ENCODE measurements at places on chromosomes 2 and 18.

- no peak for DNase-seq
These were observed 47.6 kb upstream of the ZFP36L2 start for GRCh38 chr2:43274055-43274454.

- peak; percentile 7 for DNase-seq
These were observed 111.4 kb downstream of the THNSL2 start for GRCh38 chr2:88281302-88282217.

DNA sequence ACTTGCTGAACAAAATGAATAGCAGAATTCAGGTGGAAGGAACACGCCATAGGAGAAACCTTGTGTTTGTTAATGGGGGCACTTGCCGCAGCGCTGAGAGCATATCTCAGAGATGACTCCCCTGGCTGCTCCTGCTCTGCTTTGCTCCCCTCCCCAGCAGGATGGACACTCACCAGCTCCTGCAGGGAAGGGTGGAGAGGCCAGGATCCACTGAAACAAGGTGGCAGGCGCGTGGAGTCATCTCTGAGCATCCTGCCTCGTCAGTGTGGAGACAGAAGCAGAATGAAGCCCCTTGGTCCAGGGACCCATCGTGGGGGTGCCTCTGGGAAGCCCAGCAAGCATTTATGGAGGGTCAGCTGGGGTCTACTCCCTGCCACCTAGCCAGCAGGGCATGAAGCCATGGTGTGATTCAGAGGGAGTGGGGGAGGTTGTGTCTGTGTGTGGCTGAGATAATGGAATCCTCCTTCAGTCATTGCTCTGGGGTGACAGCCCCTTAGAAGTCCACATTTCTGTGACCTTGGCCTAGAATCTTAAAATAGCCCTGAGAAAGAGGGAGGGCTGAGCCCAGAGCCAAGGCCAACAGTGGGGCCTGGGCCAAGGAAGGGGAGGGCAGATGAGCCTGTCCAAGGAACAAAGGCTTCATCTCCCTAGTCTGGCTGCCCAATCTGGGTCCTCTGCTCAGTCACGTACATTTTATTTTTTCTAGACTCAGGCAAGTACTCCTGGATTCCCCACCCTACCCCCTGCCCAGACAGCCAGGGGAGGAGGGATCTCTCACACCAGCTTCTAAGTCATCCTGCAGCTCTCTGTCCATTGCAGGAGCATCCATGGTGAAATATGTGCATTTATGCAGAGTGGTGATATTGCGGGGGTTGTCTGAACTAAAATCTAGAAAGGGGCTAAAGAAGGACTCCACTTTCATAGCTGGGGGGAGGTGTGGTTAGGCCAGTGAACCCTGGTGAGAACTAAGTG is 215.4 kb downstream of the ZBTB7C start:
- DNase-seq = no peak

GRCh38 chr2:168784993-168785392 is 17.4 kb upstream of the NOSTRIN start:
- no peak for DNase-seq

DNA sequence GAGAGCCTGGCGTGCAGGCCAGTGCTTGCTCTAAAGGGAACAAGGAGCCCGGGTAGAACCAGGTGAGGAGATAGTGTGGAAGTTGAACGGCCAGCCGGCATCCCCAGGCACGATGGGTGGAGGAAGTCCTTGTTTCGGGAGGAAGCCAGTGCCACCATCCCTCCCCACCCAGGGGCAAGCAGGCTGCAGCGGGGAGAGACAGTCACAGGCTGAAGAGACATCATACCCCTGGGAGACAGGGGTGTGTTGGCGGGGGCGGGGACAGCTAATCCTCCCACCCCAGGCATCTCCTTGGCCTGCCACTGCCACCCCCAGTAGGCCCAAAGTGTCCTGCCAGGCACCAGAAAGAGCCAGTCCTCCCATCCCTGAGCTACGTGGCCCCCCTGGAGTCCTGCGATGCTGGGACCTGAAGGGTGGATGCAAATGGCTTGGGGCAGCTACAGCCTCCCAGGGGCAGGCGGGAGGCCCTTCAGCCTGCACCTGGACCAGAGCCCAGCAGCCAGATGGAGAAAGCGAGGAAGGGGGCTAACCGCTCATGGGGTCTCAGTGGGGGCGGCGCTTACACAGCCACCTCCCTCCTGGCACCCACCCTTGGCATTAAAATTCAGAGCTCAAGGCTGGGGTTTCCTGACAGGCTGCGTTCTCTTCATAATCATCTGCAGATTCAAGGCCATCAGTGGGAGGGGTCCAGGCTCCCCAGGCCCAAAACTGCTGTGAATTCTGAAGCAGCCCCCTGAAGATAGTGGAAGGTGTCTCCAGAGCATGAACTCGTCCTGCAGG is 14.8 kb upstream of the GPR55 start:
- DNase-seq = no peak

GRCh38 chr18:57073501-57074187 is 73.2 kb upstream of the BOD1L2 start:
- no peak for DNase-seq

- DNase-seq = no peak
These were observed 318.1 kb downstream of the ZNF521 start for GRCh38 chr18:25033747-25034471.

- no peak for DNase-seq
These were observed 74.4 kb upstream of the CYP20A1 start for GRCh38 chr2:203164311-203164935.

DNA sequence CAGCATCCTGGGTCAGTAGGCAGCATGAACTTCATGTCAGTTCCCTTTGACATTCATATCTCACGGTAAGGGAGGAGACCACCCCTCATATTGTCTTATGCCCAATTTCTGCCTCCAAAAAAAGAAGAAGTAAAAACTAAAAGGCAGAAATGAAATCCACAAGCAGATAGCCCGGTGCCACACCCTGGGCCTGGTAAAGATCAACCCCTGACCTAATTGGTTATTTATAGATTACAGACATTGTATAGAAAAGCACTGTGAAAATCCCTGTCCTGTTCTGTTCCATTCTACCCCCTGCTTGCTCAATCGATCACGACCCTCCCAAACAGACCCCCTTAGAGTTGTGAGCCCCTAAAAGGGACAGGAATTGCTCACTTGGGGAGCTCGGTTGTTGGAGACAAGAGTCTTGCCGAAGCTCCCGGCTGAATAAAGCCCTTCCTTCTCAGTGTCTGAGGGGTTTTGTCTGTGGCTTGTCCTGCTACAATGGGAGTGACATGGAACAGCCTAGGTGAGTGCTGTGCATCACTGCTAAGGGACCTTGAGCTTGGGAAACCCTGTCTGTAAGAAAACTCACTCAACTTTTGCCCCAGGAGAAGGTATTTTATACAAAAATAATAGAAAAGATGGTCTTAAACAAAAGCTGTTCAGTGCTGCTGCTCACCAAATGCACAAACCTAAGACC is 11.1 kb downstream of the NDUFV2 start:
- DNase-seq = no peak

DNA sequence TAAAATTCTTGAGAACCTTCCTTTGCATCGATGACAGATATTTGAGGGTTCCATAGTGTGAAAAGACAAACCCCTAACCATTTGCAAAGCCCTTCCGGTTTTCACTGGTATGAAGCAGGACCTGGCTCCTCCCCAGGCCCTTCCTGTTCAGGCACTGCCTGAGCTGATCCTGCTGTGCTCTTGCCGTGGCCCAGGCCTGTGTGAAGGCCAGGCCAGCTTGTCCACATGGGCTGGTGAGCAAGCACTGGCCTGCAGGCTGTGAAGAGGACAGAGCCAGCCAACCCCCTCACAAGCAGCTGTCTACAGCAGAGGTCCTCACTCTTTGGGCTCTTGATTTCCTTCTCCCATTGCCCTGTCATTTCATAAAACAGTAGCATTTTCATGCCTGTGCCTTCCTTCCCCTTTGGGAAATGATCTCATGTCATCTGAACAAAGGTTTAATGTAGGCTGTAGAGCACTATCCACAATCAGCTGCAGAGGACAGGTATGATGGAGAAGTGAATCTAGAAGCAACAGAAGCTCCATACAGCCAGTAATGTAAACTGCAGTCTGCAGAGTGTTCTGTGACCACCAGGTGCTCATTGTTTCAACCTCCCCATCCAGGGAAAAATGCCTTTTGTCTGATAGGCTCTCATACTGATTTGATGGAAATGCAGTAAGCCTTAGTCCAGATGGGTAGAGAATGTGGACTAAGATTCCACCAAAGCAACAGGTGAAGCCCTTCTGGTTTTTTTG is 19.8 kb downstream of the MPHOSPH10 start:
- no peak for DNase-seq
